ENCODE measurements at places on chromosomes 11 and 22. TPM values are rescaled to one million over a fixed set of nuclear protein-coding genes. Genes with fewer than 3 reads are reported as not detected.

- no peak for DNase-seq
Observed at GRCh38 chr22:25488244-25489020, 76.0 kb upstream of the GRK3 start.

The YPEL1 gene
- 1.3 TPM for total RNA-seq

The OR52I2 gene
- total RNA-seq: not detected

DNA sequence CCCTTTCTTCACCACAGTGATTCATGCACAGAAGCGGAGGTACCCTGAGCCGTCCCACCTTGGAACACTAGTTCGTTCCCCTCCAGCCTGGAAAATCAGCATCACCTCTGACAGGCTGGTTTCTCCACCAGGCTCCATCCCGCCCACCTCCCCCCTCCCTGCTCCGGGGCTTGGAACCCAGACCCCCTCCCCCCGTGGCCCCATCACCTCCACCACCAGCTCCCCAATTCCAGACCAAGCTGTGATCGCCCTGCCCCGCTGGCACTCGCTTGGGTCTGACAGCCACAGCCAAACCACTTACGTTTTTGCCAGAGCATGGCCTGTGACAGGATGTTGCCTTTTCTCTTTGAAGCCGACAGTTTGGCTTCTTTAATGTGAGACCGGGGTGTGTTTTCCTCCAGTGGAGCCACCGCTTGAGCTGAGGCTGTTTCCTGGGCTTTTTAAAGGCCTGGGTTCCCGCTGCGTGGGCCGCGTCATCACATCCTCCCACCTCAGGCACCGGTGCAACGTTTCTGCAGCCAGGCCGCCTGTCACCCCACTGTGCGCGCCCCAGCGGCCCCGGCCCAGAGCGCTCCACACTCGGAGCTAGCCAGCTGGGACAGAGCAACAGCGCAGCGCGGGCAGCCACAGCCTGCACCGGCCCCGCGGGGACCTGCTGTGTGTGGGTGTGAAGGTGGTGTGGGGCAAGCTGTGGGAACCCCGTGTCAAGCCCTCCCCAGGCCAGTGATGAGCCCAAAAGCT lies at the start of gene POU2AF1:
Gene POU2AF1 (minus strand): TSS at position 415 of the 741 bp plus-strand sequence. CDS start 98 bp downstream, at position 317.
- DNase-seq: no peak

DNA sequence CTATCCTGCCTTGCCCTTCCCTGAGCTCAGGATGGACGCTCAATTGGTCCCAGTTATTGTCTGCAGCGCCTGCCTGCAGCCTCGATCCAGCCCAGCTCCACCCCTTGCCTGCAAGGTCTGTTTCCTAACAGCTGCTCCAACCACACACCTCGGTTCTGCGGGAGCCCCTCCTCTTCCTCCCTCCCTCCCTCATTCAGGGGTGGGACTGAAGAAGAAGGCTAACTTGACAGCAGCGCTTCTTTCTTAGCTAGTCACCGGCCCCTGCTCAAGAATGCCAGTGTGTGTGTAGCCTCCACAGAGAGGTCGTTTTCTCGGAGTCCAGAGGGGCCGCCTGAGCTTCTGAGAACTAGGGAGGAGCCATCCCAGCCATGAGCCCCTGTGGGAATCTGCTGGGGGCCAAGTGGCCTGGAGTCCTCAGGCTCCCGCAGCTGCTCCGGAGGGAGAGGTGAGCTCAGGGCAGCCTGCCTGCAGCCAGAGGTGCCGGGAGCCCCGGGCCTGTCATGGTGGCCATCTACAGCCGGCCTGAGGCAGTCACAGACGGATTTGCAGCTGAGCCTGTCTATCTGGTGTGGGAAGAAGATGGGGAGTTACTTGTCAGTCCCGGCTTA lies 36.1 kb downstream of the LIMK2 start:
- peak; percentile 82 for DNase-seq

GRCh38 chr22:19132153-19132552 lies 1.0 kb downstream of the TSSK2 start:
- no peak for DNase-seq

The TMX2 gene
- total RNA-seq: 152 TPM

The TSG101 gene
- total RNA-seq: 86.6 TPM

GRCh38 chr22:20121856-20122415 lies 4.9 kb upstream of the TRMT2A start:
- no peak for DNase-seq

The AIFM3 gene
- 0.73 TPM for total RNA-seq

DNA sequence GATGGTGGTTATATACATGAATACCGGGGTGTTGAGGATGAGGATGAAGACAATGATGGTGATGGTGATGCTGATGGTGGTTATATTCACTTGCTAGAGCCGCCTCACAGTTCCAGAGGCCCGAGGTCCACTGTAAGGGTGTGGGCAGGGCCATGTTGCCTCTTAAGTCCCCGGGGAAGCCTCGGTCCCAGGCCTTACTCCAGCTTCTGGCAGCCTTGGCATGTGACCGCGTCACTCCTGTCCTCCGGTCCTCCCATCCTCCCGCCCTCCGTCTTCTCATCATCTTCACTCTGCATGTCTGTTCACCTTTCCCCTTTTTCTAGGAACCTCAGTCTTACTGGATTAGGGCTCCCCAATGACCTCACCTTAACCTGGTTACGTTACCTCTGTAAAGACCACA lies 54.6 kb downstream of the IGLL1 start:
- no peak for DNase-seq

Data from Caco-2 (cell line).